NCI-H510A treated with DMSO at 0.1 percent for 48 hours (cell line): ENCODE measurements at places on chromosomes 3 and 15.

DNA sequence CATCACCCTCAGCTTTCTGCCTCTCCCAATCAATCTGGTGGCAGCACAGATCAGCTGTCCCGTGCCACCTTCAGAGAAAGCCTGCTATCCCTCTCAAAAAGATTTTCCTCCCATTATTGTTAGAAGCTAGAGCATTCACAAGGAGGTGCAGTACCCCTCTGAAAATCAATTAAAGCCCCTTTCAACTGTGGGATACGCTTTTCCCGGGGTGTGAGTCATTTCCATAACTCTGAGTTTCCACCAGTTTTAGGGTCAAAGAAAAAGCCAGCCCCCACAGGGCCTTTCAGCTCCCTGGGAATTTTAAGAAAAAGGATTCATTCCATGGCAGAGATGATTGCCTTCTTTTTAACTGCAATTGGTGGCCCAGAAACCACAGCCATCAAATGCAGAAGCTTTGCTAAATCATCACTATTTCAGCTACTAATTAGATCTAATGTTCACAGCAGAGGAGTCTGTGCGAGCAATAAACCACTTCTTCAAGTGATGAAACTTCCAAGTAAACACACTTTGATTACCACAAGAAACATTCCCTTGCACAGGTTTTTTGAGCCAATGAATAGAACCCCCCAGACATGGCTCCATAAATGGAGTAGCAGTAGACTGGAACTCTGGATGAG is 270.0 kb upstream of the TPRG1 start:
- no peak for DNase-seq

- DNase-seq = no peak
These were observed 48.4 kb upstream of the GRIP2 start for GRCh38 chr3:14588425-14589112.

- no peak for DNase-seq
These were observed 162.4 kb upstream of the STT3B start for GRCh38 chr3:31370380-31370666.

DNA sequence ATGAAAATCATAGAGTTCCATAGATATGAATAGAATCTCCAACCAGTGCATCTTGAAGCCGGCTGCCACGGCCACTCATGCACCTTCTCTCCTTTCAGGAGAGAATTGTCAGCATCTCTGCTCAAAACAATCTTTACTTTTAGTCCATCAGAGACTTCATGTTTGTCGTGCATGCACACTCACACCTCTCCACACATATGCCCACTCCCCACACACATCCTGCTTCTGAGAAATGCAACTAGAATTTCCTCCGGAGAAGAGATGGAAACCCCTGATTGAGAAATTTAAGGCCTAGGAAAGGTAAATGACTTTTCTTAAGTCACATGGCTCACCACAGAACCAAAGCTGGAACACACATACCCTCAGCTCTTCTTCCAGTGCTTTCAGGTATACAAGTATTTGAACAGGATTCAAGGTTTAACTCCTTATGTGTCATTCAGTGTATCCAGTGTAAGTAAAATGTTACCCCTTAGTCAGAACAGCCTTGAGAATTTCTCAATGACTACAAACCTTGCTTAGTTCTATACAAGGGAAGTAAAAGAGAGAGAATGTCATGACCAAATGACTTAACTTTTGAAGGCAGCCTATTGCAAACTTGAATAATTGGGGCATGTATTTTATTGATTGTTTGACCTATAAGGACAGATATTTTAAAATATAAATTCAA is 69.1 kb upstream of the TSEN2 start:
- DNase-seq = no peak

DNA sequence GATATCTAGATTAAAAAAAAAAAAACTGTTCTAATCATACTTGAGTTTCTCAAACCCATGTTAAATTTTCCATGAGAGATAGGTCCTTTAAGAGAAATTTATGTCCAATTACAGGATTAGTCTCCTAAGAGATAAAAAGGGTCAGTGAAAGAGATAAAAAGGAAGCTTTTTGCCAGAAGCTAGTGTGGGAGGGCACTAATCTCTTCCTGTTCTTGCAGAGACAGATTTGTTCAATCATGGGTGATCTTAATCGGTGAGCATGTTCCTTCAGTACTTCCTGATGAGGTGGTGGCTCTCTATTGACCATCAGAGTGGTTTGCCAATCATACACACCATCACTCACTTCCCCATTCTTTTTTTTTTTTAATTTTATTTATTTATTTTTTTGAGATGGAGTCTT is 16.9 kb upstream of the LPP start:
- DNase-seq = no peak

DNA sequence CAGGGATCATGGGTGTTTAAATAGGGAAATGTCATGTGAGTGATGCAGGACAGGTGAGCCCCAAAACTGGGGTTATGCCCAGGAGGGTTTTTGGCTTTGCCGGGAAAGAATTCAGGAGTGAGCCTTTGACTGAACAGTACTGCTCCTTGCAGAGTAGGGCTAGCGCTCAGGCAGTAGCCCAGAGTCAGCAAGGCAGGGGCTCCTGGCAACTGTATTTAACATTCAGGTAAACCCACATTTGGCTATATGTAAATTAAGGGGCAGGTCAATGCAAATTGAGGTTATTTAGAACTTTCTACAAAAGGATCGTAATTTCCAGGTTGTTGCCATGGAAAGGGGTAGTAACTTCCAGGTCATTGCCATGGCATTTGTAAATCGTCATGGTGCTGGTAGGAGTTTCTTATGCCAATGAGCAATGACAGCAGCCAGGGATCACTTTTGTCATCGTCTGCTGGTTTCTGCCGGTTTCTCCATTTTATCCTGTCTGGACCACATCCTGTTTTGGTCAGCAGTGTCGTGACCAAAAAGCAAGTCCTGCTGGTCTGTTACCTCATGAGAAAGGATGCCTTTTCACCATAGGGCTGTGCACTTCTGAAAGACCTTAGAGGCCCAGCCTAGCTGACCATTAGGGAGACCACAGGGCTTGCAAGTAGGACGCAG is 24.3 kb downstream of the MTHFS start:
- no peak for DNase-seq

DNA sequence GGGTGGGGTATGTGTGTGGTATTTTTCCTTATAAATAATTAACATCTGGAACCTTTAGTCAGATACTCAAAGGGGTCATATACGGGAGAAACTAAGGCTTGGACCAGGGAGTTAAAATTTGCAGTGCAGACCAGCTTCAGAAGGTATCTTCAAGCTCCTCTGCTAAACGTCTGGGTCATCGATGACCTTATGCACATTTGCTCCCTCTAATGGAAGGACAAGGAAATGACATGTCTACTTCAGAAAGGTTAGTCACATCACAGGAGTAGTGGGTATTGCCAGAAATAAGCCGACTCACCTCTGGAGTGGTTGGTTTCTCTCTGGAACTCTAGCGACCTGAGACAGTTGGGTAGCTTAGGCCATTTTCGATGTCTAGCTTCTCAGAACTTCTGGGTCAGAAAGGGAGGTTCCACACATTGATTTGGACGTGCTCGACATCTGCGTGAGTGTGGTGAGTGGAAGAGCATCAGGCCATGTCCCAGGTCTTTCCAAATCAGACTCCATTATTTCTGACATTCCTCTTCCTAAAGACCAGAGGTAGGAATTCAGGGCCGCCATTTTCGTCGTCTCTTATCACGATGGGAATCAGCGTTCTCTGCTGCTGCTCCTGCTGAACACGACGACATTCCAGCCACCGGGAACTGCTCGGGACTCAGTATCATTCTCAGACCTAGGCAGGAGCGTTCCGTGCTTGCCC is 31.8 kb upstream of the RASA2 start:
- peak; percentile 68 for DNase-seq
